ENCODE measurements at places on chromosomes 1 and 21. TPM values are rescaled to one million over a fixed set of nuclear protein-coding genes. Genes with fewer than 3 reads are reported as not detected.

- H3K4me1 ChIP-seq = peaks cover 26% of the 10 kb centered on the region
- H3K36me3 ChIP-seq = peaks cover 3% of the 10 kb centered on the region
- no peak for DNase-seq
Measured at GRCh38 chr1:46489638-46490405, at the start of gene DMBX1. Gene DMBX1 (plus strand): TSS chr1:46489836. CDS start chr1:46507011, 17,175 bp downstream.

DNA sequence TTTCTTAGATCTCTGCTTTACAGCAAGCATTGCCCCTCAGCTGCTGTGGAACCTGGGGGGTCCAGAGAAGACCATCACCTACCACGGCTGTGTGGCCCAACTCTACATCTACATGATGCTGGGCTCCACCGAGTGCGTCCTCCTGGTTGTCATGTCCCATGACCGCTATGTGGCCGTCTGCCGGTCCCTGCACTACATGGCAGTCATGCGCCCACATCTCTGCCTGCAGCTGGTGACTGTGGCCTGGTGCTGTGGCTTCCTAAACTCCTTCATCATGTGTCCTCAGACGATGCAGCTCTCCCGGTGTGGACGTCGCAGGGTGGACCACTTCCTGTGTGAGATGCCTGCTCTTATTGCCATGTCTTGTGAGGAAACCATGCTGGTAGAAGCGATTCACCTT lies 33.4 kb upstream of the OR2B11 start:
- peaks cover 27% of the 10 kb centered on the region for H3K27me3 ChIP-seq
- H3K27ac ChIP-seq = no peak overlapping the region
- no peaks in the 10 kb centered on the region for H3K4me1 ChIP-seq
- H3K4me3 ChIP-seq = no peak overlapping the region
- no peak for DNase-seq
- no peaks in the 10 kb centered on the region for H3K36me3 ChIP-seq

GRCh38 chr1:214165850-214166374 lies 115.0 kb upstream of the SMYD2 start:
- DNase-seq = no peak
- peaks cover 8% of the 10 kb centered on the region for H3K27me3 ChIP-seq
- H3K4me1 ChIP-seq = no peaks in the 10 kb centered on the region
- H3K4me3 ChIP-seq = no peak overlapping the region
- no peak overlapping the region for H3K27ac ChIP-seq

DNA sequence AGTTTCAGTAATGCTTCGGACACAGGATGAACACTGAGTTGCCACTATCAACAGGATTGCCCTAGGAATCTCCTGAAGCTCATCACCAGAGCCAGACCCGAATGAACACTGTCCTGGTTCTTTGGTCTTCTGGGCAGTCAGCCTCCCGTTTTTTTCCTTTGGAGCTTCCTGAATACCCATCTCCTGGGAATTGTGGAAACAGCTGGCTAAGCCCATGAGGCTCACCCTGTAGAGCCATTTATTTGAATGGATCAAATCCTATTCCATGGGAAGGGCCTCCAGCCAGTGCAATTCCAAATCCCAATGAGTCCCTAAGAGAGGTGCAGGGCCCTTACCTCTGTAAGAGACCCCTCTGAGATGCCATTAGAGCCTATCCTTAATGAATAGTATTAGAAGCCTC lies 5.9 kb downstream of the RCSD1 start:
- H3K36me3 ChIP-seq = peaks cover 57% of the 10 kb centered on the region
- peak overlapping the region; percentile 89 for H3K27ac ChIP-seq
- no peaks in the 10 kb centered on the region for H3K27me3 ChIP-seq
- no peak for DNase-seq
- peaks cover 97% of the 10 kb centered on the region for H3K4me1 ChIP-seq

GRCh38 chr1:16073490-16074119 lies at the start of gene FAM131C:
Gene FAM131C (minus strand): TSS chr1:16073651. CDS start chr1:16073442, 209 bp downstream.
- H3K27me3 ChIP-seq = peaks cover 22% of the 10 kb centered on the region
- H3K36me3 ChIP-seq = no peaks in the 10 kb centered on the region
- H3K4me1 ChIP-seq = peaks cover 25% of the 10 kb centered on the region
- peak within 1 kb of the TSS; percentile 75 for H3K4me3 ChIP-seq
- DNase-seq = no peak

DNA sequence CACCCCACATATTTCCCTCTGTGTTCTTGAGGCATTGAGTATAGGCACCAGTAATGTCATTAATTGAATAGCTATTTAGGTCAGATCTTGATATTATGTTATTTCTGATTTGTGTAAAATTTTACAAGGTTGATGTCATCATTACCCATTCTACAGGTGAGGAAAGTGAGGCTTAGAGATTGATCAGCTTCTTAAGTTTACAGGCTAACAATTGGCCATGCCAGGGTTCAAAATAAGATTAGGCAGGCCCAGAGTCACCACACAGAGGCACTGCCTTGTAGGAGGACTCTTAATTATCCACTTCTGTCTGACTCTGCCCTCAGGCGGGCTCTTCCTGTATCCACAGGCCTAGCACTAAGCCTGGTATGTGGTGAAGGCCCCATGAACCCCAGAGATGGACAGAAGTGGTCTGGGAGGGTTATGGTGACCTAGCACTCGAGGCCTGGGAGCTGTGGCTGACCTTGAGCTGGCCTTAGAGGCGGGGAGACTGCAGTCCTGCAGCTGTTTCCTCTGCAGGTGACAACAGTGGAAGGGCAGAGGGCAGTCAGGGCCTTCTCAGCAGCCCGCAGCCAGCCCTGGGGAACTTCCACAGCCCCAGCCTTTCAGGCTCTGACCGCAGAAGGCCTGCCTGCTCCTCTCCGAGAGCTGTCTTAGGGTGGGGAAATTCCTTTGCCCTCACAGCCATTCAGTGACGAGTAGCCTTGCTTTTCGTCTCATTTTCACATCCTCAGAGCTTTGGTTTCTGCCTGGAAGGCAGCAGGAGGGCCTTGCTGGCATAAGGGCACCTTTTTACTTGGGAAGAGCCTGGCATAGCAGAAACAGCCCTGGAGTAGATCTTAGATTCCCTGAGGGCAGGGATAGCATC lies 12.2 kb downstream of the ZDHHC18 start:
- H3K36me3 ChIP-seq = no peaks in the 10 kb centered on the region
- peaks cover 32% of the 10 kb centered on the region for H3K4me1 ChIP-seq
- no peaks in the 10 kb centered on the region for H3K27me3 ChIP-seq
- no peak for DNase-seq

Gene IVL
- polyA plus RNA-seq = not detected

Gene ZNF648
- not detected for polyA plus RNA-seq
